ENCODE measurements at places on chromosomes 2 and 18.
A peak's percentile ranks its signal among the peaks of the same experiment; 100 is the strongest.

DNA sequence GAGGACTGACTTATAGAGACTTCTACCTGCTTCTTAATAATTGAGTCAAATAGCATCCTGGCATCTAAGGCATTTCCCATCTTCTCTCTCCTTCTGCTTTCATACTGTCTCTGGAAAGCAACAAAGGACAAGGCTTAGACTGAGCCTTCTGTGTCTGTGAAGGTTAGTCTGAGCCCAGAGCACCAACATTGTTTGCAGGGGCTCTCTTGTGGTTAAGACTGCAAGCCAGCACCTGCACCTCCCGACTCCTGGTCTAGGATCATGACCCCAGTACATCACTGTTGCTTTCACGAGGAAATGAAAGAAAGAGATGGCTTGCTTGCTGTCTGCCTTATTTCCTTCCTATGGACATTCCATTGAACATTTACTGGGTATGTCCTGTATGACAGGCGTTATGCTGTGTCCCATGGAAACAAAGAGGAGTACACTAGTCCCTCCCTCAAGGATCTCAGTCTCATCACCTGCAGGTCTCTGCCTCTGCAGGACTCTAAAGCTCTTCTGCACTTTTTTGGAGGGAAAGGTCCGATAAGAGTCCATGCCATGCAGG is 315.8 kb upstream of the EPAS1 start:
- DNase-seq: no peak

DNA sequence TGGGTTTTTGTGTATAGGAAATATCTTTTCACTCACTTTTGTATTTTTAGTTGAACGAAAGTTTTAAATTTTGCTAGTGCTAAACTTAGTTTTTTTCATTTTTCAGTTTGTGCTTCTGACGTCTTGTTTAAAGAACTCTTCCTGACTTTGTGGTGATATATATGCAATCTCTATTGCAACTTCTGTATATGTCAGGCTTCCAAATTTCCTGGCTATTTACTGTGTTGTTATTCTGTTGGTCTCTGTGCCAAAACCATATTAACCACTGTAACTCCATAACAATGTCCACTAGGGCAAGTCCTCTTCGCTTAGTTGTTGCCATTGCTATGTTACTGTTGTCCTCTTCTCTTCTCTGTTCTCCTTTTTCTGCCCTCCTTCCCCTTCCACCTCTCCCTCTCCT is 3.2 kb upstream of the EHD3 start:
- no peak for DNase-seq

- DNase-seq: no peak
Measured at GRCh38 chr2:7931808-7932207, 750.0 kb upstream of the ID2 start.

DNA sequence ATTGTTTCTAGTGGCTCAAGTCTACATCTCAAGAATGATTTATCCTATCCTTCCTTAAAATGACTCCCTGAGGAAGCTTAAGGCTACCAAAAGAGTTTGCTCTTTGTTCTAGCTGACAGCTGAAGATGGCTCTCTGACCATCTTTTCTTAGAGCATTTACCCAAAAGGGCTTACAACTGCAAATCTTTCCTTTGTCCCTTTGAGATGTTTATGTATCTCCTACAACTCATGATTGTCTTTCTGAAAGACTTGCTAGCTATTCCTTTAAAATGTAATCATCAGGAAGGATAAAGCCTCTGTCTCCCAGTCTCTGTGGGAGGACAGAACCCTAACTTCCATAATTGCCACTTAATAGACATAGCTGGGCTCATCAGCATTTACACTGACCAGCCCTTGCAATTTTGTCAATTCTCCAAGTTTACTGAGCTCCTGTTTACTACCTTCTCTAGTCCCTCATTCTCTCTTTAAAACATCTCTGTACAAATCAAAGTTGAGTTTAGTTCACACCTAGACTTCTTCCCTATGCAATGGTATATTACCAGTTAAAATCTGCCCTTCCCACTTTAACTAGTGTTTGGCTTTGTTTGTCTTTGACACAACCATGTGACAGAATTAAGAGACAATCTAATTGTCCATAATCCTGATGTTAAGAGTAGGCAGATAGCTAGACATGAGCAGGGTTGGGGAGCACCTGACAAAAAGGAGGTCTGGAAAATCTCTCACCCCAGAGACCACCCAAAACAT is 188.2 kb downstream of the PTH2R start:
- no peak for DNase-seq

DNA sequence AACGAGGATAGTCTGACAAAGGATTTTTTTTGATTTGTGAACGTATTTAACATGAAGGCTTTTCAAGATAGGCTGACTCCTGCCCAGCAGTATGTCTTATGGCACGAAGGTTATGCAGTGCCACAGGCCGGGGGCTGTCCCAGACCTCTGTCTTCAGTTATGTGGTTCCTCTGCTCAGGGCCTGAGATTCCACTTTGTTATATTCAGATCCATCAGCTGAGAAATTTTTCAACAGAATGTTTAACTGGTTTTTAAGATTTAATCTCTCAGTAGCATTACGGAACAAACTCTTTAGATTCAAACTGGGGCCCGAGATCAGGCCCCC is 20.0 kb downstream of the C2orf74 start:
- no peak for DNase-seq

- DNase-seq: no peak
Measured at GRCh38 chr2:227248876-227249275, 76.2 kb upstream of the MFF start.

- no peak for DNase-seq
Measured at GRCh38 chr2:137255990-137256389, 490.6 kb downstream of the THSD7B start.

GRCh38 chr2:119465687-119466086 is 34.0 kb downstream of the TMEM37 start:
- no peak for DNase-seq

DNA sequence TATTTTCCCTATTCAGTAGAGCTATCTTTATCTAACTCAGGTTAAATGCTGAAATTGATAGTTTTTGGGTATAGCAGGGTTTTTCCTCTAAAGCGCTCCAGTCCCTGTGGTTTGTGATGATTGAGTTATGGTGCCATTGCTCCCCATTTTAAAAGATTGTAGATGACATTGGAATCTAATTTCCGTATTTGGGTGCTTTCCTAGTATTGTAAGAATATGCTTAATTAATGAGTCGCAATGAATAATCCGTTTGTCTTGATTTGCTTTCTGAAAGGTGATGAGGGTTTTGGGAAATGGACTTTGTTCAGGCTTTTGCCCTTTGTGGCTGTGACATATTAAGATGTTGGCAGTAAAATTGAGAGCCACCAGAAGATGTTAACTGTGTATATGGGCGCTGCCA is 3.9 kb downstream of the RPS7 start:
- no peak for DNase-seq

DNA sequence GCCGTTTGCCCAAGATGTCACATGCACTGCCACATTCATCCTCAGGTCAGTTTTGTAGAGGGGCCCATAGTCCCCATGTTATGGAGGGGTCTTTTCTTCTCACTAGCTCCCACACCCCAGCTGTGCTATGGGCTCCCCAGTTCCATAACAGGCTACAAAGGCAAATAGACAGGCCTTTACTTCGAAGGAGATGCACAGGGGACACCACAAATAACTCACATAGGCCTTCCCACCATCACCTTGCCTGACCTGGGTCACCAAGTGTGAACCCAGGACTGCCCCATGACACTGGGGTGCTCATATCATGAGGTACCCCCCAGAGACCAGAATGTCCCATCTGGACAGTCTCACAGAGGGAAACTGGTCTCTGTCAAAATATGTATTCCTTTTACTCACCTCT is 15.0 kb upstream of the INO80C start:
- no peak for DNase-seq

DNA sequence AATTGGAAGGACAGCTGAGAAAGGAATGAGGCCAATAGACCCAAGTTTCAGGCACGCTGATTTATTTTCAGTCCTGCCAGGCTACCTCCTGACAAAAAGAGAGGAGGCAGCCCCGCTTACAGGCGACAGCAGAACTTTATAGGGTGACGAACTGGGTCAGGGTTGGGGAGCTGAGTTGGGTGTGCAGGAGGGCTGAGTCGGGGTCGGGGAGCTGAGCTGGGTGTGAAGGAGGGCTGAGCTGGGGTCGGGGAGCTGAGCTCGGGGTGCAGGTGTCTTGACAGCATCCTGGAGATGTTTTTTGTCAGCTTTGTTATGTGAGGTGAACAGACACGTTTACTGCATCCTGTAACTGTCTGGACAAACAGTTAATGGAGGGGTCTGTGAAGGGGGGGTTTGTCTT is 342.2 kb downstream of the ADCYAP1 start:
- no peak for DNase-seq

DNA sequence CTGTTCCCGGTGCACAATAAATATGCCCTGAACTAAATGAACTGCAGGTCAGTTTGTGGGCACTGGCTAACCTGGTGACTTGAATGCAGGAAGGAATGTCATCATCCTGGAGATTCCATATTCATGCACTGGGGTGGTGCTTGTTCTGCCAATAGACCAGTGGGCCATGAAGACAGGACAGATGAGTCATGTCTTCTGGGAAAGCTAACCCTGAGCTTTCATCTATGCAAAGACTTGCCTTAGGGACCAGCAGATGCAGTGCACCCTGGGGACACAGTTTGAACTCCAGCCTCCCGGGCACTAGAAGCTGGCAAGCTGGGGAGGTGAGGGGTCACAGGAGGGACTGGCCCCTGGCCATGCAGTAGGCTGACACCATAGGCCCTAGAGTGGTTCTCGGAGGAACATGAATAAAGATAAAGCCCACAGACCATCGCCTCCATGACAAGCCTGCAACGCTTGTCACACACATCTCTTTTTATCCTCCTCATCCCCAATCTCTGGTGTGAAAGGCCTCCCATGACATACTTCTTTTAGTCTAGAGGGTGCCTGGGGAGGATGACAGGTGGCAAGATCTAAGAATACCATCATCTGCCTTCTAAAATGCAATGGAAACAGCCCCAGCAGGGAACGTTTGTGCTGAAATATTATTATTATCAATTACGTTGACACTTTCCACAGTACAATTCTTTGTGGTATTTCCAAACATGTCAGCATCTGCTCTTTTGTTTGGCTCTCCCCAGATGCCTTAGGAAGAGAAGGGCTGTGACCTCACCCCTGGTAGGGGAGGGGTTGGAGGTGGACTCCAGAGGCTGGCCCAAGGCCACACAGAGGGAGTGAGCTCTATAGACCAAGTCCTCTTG is 267.4 kb upstream of the RAB6C start:
- DNase-seq: no peak

DNA sequence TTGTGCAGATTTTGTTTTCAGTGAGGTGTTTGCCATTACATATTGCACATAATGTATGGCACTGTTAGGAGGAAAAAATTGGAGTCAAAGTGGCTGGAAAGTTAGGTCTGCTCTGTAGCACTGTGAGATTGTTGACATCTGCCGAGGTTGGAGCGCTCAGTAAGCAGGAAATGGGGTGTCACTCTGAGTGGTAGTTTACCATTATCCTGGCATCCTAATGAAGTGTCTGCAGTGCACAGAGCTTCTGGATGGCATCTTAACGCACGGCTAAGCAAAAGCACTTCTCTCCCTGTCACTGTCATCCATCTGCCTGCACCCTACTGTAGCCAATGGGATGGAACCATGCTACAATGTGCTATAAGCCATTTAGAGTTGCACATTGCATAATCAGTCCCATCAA is 561.9 kb downstream of the ARHGAP15 start:
- DNase-seq: no peak

- peak; percentile 7 for DNase-seq
Measured at GRCh38 chr18:24725644-24726415, 265.4 kb downstream of the HRH4 start.

GRCh38 chr2:68121873-68122679 is 35.6 kb upstream of the PNO1 start:
- DNase-seq: peak; percentile 39

GRCh38 chr2:238847841-238848690 is at the start of gene TWIST2:
Gene TWIST2 (plus strand): TSS chr2:238848085. CDS start chr2:238848216, 131 bp downstream.
- DNase-seq: no peak

- DNase-seq: no peak
Measured at GRCh38 chr2:31998731-31999383, 12.0 kb downstream of the MEMO1 start.

- DNase-seq: peak; percentile 8
Measured at GRCh38 chr2:145691659-145692058, 1171.7 kb upstream of the ZEB2 start.

DNA sequence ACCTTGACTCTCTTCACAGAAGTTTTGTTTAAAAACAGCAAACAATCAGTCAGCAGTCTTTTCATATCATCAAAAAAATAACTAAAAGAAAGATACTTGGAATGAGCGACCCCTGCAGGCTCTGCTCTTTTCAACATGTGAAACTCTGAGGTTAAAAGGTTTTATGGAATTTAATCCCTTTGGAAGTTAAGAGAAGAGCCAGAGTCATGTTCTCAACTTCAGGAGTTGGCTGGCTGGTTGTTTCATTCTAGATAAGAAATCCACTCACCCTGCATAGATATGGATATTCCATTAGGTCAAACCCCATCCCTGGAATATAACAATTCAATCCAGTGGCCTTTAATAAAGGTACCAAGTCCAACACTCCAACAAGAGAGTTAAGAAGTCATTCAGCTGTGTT is 115.6 kb upstream of the RMDN2 start:
- DNase-seq: no peak

GRCh38 chr2:221420245-221420644 is 151.9 kb downstream of the EPHA4 start:
- no peak for DNase-seq

- no peak for DNase-seq
Measured at GRCh38 chr2:78383576-78383975, 641.9 kb upstream of the REG3G start.

DNA sequence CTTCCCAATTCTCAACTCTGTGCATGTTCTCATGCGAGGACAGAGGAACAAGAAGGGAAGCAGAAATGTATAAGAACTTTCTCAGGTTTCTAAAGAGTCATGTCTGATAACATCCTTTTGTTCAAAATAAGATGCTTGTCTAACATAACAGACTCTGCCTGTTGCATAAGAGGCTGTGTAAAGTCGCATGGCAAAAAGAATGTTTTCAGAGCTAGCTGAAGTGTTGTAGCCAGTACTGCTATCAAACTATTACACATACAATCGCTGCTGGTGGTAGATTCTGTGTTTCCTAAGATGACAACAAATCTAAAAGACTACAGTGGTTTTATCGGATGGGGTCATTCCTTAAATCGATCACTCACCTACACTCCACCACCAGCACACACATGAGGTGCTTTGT is 487.5 kb downstream of the IRS1 start:
- no peak for DNase-seq

GRCh38 chr2:237592425-237592980 is 2.0 kb upstream of the RAB17 start:
- no peak for DNase-seq

All from NCI-H2171 (cell line).